CD4-positive, alpha-beta T cell treated with Interleukin-6 at 100 ng/mL for 8 hours (primary cell): ENCODE measurements at places on chromosomes 12 and 14.

- no peak for DNase-seq
Measured at GRCh38 chr14:67516676-67517075, 16.4 kb upstream of the PLEKHH1 start.

GRCh38 chr12:111494676-111495075 lies 89.0 kb downstream of the SH2B3 start:
- DNase-seq = no peak

DNA sequence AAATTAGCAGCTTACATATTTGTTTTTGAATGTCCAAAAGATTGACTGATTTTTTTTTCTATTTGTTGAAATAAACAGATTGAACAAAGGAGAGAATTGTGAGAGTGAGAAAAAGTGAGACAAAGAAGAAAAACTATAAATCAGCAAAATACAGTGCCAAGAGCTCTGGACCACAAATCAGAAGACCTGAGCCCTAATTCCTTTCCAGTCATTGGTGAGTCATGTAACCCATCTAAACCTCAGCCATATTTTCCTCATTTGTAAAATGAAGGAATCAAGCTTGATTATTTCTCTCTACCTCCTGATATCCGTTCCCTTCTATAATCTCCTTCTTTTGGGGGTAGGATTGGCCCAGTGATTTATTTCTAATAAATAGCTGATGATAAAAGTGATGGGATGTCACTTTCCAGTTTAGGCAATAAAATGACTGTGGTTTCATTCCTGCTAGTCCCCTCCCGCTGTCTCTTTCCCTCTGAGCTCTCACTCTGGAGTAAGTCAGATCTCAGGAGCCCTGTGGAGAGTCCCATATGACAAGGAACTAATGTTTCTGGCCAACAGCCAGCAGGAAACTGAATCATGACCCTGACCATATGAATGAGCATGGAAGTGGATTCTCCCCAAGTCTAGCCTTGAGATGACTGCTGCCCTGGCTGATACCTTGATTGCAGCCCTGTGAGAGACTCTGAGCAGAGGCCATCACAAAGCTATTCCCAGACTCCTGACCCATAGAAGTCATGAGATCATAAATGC lies 218.9 kb downstream of the ACSS3 start:
- no peak for DNase-seq

DNA sequence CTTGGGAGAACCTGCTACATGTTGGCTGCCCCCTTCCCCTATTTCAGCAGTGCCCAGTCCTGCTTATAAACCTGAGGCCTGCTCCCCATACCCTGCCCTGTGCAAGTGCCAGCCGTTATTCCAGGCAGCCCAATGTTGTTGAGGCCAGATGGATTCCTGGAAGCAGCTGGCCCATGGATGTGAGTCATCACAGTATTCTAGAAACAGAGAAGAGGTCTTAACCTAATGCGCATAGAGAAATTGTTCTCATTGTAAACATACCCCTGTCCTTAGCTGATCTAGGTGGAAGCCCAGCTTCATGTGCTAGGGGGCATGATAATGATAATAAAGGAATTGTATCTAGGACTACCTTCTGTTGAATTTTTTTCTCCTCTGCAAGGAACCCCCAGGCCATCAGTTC lies 69.7 kb downstream of the TSPAN11 start:
- no peak for DNase-seq

- DNase-seq = no peak
Measured at GRCh38 chr14:69493038-69493437, 8.5 kb downstream of the PLEKHD1 start.

DNA sequence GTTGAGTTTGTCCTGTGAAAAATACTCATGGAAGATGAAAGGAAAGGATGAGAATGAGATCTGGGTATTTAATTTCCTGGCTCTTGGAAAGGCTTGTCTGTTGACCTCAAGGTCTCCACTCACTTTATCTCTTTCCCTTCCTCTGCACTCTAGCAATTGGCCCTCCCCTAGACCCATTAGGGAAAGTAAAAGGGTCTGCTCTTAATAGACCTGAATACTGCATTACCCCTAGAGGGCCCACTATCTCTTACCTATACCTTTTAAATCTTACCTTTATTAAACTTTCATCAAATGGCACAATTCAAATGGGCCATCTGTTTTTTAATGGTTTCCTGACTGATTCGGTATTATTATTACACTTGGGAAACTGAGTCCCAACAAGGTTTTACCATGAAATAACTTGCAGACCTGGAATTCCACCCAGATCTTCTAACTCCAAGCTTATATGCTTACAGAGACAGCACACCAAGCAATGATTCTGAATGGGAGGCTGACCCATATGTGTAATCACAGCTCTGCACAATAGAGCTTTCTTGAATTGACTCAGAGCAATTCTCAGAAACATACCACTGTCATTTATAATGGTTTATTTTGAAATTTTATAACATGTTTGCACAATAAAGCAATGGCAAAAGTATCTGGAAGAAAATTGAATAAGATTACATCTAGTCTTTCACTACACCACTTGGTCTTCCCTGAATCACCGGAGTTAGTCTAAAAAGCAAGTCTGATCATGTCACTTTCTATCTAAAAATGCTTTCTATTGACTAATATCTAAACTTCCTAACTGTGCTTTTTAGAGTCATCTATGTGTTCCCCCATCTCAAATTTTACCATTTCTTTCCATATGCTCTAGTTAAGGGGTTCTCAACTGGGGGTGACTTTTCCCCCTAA lies 618.5 kb downstream of the NRXN3 start:
- no peak for DNase-seq

DNA sequence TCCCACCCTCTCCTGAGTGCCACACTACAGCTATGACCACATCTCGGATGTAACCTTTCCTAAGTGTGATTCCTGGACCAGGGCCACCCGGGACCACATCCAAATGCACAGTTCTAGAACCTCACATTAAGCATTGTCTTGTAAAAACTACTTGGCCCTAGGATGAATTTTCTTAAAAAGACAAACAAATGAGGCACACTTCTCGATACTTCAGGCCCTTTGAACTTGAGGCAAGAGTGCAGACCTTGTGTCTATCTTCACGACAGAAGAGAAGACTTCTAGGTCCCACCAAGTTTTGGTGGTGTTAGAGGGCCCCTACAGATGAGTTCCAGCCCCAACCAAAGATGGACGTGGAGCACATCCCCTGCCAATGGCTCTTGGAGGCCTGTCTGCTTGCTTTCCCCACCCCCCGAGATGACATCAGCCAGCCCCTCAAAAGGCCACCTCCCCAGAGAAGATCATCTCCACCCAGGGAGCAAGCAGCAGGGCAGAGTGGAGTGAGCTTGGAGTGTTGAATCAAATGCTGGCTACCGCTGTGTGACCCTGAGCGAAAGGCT lies 9.3 kb downstream of the ISCU start:
- DNase-seq = no peak

- DNase-seq = no peak
Measured at GRCh38 chr14:30681752-30682355, 59.7 kb downstream of the SCFD1 start.

GRCh38 chr12:58893495-58893894 lies 26.8 kb downstream of the LRIG3 start:
- no peak for DNase-seq

GRCh38 chr12:40313928-40314327 lies 89.1 kb downstream of the LRRK2 start:
- DNase-seq = no peak

- no peak for DNase-seq
Measured at GRCh38 chr14:94914191-94914590, 144.3 kb upstream of the GSC start.

GRCh38 chr14:104925855-104926609 lies 1.4 kb downstream of the PLD4 start:
- DNase-seq = no peak

- DNase-seq = no peak
Measured at GRCh38 chr12:119047641-119048040, 66.3 kb downstream of the SRRM4 start.
